Activated T-helper 9 cell treated with anti-CD3 and anti-CD28 coated beads, Interleukin-2, amount 50 U/mL, for 16 hours (primary cell): ENCODE measurements at places on chromosomes 7 and 10.

DNA sequence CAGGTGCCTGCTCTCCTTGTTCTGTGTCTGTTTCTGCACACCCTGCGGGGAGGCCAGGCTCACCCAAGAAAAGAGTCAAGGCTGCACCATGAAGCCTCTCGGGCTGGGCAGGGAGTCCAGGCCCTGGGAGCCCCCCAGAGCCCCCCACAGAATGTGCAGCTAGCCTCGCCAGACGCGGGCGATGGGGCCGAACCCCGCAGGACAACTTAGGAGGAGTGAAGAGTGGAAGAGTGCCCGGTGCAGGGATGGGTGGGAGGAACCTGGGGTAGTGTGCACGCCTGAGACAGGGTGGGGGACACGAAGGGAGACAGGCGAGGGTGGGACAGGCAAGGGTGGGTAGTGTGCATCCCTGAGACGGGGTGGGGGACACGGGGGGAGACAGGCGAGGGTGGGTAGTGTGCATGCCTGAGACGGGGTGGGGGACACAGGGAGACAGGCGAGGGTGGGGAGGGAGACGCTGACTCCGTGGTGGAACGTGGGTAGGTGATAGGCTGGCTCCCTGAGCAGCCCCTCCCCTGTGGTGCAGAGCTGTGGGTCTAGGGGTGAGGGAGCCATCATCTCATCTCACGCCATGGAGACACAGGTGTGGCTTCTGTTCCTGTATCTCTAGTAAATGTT, 615.4 kb downstream of the DNAJB6 start:
- no peak for DNase-seq

DNA sequence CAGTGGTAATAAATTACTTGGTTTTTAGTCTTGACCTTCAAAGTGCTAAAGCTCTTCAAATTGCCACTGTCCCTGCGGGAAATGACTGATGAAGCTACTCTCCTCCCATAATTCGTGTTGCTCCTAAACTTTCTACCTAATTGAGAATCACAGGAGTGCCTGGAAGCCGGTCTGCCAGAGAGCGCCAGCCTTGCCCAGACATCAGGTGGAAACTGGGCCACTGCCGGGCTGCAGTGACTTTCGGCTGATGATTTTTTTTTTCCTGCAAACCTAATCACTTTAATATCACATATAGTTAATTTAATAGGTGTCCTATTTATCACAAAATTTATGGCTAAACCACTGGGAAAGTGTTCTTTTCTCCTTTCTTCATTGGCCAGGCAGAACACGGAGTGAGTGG, 59.6 kb upstream of the UBE3C start:
- DNase-seq: no peak

GRCh38 chr7:116886543-116887156, 24.3 kb downstream of the CAPZA2 start:
- DNase-seq: no peak

DNA sequence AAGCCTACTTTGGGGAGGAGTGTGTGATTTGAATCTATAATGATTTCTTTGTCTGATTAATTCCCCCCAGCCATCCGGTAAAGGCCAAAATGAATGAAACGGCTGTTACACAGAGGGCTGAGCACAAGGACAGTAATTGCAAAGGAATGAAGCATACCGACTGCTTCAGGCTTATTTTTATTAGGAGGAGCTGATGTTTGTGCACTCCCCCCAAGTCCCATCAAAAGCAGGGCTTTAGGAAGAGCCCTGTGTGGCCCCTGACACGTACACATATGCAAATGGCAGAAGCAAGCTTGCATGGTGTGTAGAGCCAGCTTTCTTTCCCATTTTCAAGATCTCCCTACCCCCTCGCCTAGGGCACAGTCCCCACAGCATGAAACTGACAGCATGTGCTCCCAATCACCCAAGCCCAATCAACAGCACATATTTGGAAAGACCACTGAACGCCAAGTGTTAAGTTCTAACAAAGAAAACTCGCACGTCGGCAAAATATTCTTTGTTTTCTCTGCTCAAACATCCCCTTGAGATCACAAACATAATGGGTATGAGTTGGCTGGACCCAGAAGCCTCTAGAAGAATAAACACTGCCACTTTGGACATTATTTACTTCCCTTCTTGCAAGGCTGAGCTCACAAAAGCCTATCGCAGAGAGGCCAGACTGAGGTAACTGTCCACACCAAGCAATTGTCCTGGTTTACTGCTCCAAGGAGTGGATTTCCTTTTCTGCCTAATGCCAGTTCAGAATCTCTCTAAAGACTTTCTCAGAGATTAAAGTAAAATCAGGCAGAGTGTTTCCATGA, 143.0 kb downstream of the CUBN start:
- no peak for DNase-seq

DNA sequence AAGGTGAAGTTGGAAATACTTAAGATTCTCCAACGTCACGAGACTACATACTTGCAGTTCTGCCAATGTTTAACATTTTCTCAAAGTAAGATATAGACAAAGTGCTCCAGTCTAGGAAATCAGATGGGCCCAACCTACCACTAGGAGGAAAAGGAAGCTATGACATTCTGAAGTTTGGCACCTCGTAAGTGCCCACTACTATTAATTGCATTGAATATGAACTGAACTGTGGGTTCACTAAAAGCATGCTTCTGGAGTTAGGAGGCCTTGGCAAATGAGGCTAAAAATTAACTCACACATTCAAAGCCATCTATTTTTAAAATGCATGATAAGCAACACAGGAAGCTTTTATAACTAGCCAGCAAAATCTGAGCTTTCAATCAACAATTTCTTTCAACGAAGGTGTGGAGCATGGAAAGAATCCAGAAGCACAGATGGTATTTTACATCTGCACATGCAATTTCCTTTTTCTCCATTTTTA, 149.7 kb downstream of the LRRTM3 start:
- no peak for DNase-seq

DNA sequence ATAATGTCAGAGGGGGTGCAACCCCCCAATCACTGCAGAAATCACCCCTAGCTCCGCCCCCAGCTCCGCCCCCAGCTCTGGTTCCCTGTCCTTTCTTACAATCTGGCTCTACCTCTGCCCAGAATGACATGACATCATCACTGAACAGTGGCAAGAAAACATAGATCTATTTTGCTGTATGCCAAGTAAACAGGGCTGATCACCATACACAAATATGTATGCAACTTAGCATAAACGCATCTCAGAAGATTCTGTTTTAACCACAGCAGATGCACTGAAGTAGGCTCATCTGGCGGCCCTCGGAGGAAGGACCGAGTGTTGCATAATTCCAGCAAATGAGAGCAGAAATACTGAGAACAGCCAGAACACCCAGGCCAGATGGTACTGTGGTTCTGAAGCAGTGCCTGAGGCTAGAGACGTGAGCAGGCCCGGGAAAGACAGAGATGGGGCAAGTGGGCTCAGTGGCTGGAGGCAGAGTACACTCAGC, 293.3 kb upstream of the KLF14 start:
- no peak for DNase-seq

- no peak for DNase-seq
Measured at GRCh38 chr7:158371856-158372255, 215.8 kb downstream of the PTPRN2 start.

DNA sequence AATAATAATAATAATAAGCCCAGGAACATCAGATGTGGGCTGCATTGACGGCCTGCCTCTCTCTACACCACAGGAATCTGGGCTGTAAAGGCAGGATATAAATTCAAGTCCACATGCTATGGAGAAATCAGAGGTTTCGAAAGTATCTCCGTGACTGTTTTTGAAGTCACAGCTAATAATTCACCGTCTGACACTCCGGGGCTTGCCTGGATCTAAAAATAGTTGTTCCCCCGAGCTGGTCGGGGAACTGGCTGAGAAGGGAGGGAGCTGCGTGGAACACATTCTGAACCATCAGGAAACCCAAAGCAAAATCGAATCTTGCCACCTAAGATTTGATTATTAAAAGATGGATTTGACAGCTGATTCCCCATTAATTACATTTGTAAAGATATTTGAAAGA, 35.4 kb downstream of the KLF6 start:
- no peak for DNase-seq

DNA sequence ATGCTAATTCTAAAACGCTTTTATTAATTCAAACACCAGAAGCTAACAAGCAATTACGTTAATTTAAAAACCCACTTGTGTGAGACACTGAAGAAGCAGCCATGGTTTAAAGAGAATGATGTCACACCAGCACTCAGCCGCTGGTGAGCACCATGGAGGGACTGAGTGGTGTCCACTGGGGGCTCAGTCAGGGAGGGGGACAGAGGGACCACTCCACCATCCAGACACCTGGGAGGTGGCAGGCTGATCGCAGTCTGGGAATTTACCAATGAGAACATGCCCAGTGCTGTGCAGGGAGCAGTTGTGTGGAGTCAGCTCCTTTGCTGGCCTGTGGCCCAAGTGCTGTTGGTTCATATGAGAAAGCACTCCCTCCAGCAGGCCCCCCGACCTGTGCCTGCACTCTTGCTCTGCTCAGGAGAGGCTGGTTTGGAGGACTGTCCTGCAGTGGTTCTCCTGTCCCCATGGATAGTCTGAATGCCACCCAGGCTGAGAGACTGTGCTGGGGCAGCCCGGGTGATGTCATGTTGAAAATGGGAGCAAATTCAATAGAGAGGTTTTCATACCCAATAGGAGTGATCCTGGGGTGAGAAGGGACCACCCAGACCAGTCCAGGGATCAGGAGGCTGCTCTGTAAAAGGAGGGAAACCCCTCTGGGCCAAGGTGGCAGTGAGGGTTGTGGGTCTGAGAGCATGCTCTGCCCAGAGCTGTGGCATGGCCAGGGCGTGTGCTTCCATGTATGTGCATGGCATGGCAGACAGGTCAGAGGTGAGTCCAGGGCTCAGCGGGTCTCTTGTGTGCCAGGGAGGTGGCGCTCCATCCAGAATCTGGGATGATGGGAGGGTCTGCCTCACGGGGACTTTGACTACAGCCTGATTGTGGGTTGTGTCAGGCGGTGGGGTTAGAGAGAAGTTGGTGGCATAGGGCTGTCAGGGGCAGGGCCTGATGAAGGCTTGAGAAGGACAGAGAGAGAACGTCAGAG, 12.7 kb downstream of the ADCY1 start:
- no peak for DNase-seq

GRCh38 chr7:138727336-138728099, 26.4 kb upstream of the SVOPL start:
- DNase-seq: no peak
